ENCODE measurements at places on chromosomes 1 and 21.

DNA sequence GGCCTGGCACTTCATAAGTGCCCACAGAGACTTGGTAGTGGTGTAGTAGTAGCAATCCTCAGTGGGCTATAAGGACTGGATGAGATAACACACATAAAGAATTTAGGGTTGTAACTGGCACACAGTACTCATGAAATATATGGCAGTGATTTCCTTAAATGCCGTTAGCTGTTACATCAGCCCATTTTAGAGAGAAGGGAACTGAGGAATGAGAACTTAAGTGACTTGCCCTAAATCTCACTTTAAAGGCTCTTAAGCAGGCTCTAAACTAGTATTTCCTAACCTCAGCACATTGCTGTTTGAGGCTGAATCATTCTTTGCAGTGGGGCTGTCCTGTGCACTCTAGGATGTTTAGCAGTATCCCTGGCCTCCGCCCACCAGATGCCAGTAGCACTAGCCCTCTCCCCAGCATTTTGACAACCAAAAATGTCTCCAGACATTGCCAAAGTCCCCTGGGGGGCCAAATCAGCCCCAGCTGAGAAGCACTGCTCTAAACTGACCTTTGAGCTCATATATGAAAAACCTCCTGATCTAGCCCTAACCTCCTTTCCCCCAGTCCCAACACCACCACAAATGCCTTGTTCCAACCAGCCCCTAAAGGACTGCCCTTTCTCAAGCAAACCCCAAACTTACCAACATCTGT, 11.6 kb downstream of the CAMK2N1 start:
- no peak for DNase-seq

DNA sequence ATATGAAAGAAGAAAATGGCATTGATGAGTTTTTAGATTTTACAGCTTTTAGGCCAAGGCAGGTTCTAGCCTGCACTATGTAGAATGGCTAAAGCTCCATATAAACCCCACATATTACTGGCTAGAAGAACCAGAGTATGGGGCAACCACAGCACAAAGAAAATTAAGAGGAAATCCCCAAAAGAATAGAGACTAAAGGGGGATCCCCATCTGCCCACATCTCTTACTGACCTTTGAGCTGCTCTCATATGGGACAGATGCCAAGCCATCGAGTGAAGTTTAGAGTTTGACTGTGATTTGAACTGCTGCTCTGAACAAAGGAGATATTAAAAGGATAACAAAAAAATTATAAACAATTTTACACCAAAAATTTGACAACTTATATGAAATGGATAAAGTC, 102.2 kb upstream of the HAO2 start:
- DNase-seq: no peak

DNA sequence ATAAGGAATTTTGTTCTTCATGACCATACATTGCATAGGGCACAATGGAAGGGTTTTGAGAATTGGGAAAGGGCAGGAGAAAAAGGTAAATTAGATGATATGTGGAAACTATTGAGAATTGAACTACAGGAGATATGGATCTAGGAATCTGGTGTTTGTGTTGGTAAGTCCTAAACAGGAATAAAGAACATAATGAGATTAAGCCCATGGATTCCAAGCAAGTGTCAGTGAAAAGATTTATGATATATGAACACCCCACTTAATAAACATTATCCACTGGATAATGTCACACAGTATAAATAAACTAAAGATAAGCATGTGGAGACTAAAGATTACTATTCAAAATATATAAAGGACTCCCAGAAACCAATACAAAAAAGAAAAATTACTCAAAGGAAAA, 98.2 kb downstream of the TNFSF18 start:
- no peak for DNase-seq

DNA sequence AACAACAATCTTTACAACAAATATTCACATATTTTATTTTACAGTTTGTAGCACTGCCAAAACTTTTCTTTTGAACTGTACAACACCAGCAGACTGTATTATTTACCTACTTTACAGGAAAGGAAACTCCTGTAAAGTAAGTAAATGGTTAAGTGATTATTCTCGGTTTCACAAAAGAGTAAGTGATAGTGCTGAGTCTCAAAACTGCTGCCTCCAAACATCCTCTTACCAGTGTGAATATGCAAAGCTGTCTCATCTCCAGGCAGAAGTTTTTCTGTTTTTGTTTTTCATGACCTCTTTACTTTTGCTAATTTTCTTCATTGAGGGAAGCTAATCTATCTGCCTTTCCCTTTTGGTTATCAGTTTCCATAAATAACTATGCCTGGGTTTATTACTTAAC, 286.7 kb downstream of the SRGAP2C start:
- DNase-seq: no peak

DNA sequence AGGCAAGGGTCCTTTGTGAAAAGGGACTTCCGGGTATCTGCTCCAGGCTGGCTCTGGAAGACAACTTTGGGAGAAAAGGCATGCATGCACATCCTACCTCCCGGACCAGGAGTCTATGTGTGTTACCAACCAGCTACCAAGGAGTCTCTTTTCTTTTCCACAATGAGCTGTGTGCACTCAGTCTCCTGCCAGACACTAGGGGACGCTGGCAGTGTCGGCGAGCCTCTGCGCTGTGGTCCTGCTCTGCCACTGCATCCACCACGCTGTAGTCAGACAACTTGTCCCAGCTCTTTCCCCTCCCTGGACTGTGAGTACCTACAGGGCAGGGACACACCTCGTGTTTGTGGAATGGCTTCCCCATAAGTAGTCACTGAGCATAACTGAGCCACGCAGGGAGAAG, 5.1 kb upstream of the SSR2 start:
- DNase-seq: no peak

- DNase-seq: no peak
Measured at GRCh38 chr1:167430134-167430848, 88.0 kb downstream of the CD247 start.

DNA sequence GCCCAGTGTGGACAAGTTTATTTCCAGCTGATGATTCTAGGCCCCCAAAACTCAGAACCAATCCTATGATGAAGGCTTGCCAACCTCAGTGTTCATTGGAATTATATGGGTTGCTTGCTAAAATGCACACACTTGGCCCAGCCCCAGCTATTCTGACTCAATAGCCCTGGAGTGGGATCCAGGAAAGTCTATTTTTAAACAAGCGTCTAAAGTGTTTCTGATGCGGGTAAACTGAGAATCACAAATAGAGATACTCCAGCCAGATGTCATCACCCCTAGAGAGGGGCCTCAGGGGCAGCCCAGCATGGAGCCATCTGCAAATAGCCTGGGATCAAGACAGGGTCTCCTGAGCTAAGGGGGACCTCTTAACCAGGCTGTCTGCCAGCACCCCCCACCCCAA, 46.0 kb downstream of the PKP1 start:
- DNase-seq: no peak

- DNase-seq: no peak
Measured at GRCh38 chr1:210516697-210517459, 188.2 kb downstream of the HHAT start.

- no peak for DNase-seq
Measured at GRCh38 chr1:209749670-209750323, 6.1 kb upstream of the TRAF3IP3 start.

DNA sequence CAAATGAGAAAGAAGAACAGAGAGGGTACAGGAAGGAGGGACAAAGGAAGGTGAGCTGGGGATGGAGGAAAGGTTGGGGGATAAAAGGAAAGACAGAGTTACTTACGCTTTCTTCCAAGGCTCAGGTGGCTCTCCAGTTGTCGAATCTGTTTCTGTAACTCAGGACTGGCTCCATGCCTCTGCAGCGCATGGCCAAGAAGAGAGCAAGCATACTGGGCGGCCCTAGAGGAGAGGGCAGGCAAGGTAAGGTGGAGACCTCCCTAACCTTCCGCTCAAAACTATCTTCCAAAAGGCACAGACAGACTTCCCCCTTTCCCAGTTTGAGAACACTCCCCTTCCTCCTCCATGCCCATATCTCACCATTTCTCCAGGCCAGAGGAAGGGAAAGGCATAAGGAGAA, 922 bp downstream of the PEX11B start:
- no peak for DNase-seq

DNA sequence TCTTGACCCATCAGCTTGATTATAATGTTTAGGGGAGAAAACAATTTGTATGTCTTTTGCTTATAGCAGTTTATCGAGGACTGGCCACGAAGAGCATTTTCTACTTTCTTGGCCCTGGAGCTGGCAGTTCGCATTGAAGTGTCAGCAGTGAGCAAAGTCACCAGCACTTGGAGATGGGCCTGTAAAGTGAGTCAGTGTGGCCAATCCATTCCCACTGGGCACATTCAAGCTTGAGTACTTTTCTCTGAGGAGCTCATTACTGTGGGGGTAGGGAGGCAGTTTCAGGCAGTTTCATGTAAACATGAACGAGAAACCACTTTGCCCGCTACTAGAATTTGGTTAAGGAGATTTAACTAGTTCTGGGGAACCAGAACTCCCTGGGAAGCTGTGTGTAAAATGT, 164.8 kb downstream of the PRDM2 start:
- DNase-seq: no peak

GRCh38 chr1:91879733-91880132, 6.2 kb downstream of the TGFBR3 start:
- no peak for DNase-seq

Data from cortex of kidney (tissue), 1 donor.